ENCODE measurements at places on chromosomes 7 and 10.
A peak's percentile ranks its signal among the peaks of the same experiment; 100 is the strongest.

GRCh38 chr10:97779975-97780374 lies 8.2 kb upstream of the SFRP5 start:
- DNase-seq, result no peak

DNA sequence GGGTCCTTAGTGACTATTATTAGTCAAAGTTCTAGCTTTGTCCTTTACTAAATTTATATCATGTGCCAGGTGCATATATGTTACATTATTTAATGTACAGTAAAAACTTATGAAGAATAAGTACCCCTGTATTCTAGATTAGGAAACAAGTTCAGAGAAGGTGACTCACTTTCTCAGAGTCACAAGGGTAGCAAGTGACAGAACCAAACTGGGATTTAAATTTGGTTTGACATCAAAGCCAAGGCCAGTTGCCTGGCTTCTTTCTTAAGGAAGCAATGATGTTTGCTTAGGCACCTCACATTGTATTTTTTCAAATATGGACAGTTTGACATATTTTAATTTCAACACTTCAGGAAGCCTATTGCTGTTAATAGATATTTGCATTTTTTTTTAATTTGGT lies 2.5 kb downstream of the LSM8 start:
- DNase-seq, result no peak

- no peak for DNase-seq
Measured at GRCh38 chr10:112601214-112602090, 154.4 kb downstream of the VTI1A start.

- no peak for DNase-seq
Measured at GRCh38 chr10:49308881-49309280, 9.9 kb downstream of the C10orf71 start.

GRCh38 chr10:93591065-93591808 lies 9.8 kb downstream of the RBP4 start:
- no peak for DNase-seq

DNA sequence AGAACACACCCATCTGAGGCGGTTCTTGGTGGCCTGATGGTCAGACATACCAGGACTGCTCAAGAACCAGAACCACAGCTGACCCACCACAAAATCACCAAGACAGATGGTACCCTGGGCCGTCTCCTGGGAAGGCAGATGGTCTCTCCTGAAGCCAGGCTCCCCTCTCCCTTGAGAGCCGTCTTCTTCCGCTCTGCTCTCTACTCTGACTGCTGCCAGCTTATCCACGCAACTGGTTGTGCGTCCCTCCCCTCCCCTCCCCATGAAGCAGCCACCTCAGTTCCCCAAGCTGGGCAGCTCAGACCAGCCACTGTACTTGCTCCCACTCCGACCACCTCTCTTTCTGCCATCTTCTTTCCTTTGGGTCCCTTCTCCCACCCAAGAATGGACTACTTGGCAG lies 14.0 kb downstream of the PDIA4 start:
- DNase-seq, result no peak

- no peak for DNase-seq
Measured at GRCh38 chr7:84230491-84230890, 35.9 kb upstream of the SEMA3A start.

DNA sequence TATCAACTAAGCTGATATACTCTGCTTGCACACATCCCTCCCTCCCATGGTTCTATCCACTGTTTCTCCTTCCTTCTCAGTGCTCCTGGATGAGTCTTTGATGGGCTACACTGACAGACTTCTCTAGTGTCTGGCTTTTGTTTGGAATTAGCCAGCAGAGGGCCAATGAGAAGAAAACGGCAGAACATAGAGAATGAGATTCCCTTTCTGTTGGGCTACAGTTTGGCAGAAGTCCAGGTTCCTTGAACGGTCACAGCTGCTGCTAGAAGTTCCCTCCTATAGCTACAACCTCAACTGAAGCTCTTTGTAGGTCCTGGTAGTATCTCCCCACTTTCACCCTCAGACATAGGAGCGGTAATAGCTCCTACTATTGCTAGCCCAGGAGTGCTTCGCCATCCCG lies 251.1 kb upstream of the LRRN3 start:
- no peak for DNase-seq

DNA sequence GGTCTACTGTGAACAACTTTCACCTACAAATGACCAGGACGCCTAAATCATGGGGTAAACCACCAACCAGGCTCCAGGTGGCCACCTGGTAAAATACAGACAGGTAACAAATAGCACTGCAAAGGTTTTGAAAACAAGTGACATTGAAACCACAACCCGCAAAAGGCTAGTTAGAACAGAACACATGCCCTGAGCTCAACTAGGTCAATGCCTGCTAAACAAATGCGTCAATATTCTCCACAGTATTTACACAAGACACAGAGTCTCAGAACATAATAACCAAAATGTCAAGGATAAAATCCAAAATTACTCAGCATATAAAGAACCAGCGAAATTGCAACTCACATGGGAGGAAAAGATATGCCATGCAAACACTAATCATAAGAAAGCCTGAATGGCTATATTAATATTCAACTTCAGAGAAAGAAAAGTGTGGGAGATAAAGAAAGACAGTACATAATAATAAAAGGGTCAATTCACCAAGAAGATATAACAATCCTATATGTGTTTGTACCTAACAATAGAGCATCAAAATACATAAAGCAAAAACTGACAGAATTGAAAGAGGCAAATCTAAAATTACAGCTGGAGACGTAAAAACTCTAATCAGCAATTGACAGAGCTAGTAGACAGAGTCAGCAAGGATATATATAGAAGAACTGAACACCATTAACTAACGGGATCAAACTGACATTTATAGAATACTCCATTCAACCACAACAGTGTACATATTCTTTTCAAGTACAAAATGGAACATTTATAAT lies 47.6 kb downstream of the SMURF1 start:
- peak; percentile 20 for DNase-seq

- DNase-seq, result no peak
Measured at GRCh38 chr10:101046332-101047238, 15.2 kb upstream of the KAZALD1 start.

DNA sequence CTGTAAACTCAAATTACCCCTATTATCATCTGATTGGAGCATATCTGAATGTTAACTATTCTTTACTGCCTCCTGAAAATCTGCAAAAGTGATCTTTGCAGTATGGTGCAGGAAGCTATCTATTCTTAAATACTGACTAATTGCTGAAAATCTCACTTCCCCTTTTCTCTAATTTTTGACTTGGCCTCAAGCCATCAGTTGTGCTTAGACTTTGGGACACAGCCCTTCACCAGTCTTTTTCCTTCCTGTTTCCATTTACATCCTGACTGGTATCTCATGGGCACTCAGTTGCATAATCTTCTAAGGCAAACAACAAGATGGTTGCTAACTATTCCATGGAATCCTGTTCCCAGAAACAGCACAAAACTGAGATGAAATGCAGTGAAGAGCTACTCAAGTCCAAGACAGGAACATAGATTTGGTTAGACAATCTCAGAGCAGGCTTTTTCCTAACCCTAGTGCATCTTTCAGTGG lies 228.5 kb downstream of the SORCS1 start:
- no peak for DNase-seq

- no peak for DNase-seq
Measured at GRCh38 chr10:17758200-17758599, 6.2 kb downstream of the TMEM236 start.

DNA sequence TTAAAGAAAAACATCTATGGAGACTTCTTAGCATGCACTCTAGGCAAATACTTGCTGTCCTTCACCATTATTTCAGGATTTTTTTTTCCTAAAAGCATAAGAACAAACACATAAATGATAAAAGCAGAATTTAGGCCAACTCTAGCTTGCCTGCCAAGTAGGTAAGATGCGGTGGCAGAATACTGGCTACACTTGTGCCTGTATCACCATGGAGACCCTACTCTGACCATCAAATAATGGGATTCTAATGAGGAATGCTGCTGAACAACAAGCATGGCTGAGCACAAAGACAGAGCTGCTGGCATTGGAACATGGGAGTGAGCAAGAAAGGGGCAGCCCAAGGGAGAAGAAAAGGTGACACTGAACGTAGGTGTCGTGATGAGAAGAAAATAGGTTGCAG lies 18.5 kb upstream of the TAS2R40 start:
- DNase-seq, result no peak
